ENCODE measurements at places on chromosomes 5 and 9. TPM values are rescaled to one million over a fixed set of nuclear protein-coding genes. Genes with fewer than 3 reads are reported as not detected.

PHYHD1 gene
- 0.52 TPM for total RNA-seq

LHX3 gene
- not detected for total RNA-seq

SELENOP gene
- total RNA-seq: not detected

ZNF462 gene
- total RNA-seq: not detected

CD72 gene
- 11.4 TPM for total RNA-seq

GCNT4 gene
- 1.7 TPM for total RNA-seq

IL13 gene
- 0.44 TPM for total RNA-seq

DNA sequence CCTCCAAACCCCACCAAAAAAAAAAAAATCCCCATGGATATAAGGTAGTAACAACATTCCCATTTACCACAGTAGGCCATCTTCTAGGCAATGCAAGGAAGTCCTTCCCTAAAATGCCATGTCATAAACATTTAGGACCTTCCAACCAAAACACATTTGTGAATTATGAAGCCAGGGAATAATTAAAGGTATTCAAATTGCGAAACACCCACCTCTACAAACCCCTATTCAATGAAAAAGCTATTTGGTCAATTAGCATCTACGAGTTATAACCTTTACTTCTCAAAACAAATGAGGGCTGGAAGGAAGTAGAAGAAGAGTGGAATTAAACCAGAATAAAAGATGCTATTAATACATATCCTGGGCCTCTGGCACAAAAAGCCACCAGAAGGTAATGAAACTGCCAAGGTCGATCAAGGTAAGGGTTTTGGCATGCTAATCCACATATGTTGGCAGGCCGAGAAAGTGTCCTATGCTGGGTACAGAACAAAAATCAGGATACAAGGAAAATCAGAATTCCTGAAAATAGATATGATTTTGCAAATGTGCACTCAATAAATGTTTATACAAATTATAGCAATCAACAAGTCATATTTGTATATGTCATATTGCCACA, 47.7 kb downstream of the MTMR12 start:
- DNase-seq: no peak

- no peak for DNase-seq
These were observed 49.1 kb downstream of the LRSAM1 start for GRCh38 chr9:127500399-127500798.

DNA sequence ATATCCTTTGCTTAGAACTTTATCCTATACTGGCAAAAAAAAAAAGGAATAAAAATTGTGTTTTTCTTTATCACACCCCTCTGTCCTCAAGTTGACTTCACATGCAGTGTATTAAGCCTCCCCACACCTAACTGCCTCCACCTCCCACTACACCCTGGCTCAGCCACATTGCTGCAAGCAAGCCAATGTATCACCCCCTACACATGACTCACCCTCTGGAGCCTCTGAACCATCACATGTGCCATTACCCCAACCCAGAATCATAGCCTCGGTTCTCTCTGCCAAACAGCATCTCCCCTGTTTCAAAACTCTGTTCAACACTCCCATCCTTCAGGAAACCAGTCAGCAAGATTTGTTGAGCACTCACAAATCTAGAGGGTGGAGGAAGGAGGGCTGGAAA, 209.0 kb downstream of the CWC27 start:
- no peak for DNase-seq

GRCh38 chr9:119761812-119762211, 392.6 kb upstream of the BRINP1 start:
- no peak for DNase-seq

DNA sequence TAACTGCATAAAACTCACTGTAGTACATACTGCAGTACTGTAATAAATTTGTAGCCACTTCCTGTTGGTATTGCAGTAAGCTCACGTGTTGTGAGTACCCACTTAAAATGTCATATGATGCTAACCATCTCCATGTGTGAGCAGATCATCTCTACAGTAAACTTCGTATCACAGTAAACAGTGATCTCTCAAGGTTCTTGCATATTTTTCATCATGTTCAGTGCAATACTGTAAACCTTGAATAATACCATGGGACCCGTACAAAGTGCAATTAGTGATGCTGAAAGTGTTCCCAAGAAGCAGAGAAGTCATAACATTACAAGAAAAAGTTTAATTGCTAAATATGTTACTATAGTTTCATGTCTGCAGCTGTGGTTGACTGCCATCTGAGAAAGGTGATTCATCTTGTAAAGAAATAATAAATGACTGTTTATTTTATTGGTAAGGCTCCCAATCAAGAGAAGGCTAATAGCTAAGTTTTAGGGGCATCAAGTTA, 253.8 kb upstream of the POU5F2 start:
- DNase-seq: no peak

DNA sequence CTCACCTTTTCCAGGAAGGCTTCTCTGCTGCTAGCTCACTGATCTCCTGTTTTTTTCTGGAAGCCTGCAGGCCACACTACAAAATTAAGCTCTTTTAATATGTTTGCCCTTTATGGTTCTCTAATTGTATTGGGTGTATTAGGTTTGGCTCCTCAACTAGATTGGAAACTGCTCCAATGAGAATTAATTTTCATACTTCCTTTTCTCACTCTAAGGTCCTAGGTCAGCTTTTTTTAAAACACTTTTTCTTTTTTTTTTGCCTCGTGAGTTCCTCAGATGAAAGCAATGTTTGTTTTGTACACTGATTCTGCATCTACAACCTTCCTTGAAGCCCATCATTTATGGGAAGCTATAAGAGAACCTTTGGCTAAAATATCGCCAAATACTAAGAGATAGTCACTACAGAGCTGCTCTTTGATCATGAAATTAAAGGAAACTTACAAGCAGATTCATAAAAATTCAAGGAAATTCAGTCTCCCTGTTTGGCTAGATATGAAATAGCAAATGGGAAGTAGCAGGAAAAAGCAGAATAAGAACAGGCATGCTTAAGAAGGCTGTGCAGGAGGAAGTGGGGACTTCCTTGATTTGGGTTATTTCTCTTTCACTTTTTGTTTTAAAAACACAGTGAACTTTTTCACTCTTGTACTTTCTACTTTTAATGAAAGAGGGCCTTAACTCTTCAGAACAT, 55.2 kb upstream of the FYB1 start:
- DNase-seq: no peak

- no peak for DNase-seq
These were observed 190.6 kb downstream of the MPDZ start for GRCh38 chr9:13088720-13089427.

DNA sequence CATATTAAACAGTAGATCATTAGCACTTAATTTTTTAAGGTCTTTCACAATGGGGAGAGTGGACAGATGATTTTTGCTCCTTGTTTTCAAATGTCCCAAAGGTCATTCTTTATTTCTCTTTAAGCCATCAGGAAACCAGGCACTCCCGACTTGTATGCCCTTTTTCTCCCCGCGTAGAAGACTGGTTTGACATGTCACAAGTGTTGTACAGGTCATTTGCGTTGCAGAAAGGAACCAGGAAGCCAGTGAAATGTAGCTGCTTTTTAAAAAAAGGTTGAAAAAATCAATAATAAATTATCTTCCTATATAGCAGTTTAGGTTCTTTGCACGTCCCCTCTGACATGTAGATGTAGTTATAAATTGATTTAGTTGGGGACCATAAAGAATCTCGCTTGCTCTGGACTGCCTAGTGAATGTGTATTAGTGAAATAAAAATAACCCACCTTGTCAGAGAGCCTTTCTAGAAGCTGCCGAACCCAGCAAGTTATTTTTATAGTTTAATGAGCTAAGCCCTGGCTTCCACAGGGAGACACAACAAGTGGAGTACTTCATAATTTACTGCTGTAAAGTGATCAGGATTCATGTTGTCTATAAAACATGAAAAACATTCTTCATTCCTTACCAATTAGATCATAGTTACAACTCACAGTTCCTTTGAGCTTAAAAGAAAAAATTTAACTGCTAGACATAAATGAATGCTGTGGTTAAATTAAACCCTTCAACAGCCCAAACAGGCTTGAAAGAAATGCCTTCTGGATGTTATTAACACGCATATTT, 404.6 kb downstream of the CSNK1G3 start:
- DNase-seq: no peak

DNA sequence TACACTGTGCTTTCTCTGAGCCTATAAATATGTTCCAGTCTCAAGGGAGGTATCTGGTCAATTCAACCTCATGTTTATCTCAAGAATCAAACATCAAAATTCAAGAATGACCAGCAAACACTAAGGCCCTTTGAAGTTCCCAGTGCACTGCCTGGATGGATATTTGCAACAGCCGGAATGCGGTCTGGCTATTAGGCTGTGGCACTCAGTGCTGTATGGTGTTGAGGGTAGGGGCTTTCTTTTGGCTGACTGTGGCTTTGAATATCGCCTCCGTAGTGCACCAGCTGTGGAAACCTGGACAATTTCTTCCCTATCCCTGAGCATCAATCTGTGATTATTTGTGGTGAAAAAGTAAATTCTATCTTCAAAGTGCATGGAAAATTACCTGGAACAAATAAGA, 220.4 kb downstream of the BRINP1 start:
- DNase-seq: no peak

GRCh38 chr9:5195463-5195862, 10.0 kb upstream of the INSL6 start:
- no peak for DNase-seq

DNA sequence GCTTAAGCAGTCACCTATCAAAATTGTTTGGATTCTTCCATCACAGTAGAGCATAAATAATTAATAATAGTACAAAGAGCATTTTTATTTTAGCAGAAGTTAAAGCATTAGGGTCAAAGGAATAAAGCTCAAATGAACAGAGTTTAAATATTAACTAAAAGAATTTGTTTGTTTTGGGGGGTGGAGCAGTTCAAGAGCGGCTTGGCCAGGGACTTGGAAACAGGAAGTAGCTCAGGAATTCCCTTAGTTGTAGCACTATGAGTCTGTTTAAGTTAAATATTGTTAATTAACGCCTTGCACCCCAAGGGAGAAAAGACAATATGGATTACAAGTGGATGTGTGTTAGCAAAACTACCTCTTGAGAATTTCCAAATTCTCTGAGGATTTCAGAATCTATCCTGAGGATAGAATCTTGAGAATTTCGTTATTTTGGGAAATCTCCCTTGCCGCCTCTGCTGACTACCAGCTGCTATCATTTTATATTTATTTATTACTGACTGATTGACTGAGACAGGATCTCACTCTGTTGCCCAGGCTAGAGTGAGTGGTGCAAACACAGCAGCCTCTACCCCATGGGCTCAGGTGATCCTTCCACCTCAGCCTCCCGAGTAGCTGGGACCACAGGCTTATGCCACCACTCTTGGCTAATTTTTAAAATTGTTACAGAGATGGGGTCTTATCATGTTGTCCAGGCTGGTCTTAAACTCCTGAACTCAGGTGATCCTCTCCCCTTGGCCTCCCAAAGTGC, 96.7 kb upstream of the CHD1 start:
- no peak for DNase-seq

GRCh38 chr5:68408345-68408871, 192.9 kb downstream of the PIK3R1 start:
- no peak for DNase-seq

- DNase-seq: no peak
These were observed 61.0 kb upstream of the PRDM9 start for GRCh38 chr5:23446424-23446823.

DNA sequence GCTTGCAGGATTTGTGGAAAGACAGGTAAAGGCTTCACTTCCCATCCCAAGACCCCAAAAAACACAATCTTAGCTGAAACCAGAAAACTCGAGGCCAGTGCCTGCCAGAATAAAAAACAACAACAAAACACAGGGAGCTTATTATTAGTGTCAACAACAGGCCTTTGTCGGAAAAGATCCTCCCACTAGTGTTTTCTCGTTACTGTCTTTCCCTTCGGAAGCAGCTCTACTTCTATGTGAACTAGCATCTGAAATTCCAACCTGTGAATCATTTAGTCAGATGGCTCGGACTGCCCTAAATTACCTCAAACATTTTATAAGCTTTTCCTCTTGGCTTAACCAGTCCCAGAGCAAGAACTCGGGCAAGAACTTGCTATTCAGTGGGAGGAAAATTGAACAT, 122.2 kb upstream of the GNA14 start:
- DNase-seq: no peak

GRCh38 chr9:83670381-83670780, 37.4 kb downstream of the UBQLN1 start:
- DNase-seq: no peak

GRCh38 chr9:81753436-81753835, 64.1 kb upstream of the TLE1 start:
- DNase-seq: no peak

- DNase-seq: no peak
These were observed 182.9 kb upstream of the MEF2C start for GRCh38 chr5:89065919-89066318.
